ENCODE measurements at places on chromosomes 2 and 18.

GRCh38 chr2:17791121-17791816 lies 25.0 kb upstream of the MSGN1 start:
- DNase-seq = peak; percentile 92

DNA sequence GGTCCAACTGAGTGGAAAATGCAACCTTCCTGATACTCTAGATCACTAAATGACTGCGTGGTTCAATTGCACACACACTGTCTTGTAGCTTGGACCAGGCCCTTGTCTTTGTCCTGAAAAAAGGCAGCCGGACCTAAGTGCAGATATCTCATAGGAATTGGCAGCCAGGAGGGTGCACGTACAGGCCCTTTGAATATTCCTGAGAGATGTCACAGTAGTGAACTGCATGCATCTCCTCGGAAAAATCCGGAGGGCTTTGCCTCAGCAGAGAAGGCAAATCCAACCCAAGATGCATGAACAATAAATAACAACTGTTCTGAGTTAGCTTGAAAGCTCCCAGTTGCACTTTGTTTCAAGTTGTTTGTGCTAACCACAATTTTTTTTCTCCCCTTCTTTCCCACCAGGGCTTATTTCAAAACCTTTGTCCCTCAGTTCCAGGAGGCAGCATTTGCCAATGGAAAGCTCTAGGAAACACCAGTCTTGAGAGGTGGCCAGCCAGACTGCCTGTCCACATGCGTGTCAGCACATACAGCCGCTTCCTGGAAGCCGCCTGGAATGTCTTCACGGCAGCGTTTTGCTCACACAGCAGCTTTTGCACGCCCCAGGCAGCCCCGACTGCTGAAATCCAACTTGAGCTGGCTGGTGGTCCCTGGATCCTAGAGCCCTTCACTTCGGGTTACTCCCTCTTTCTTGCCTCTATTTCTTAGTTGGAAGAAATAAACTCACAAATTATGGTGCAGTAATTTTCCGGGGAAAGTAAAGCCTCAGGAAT lies 54.4 kb upstream of the FOSL2 start:
- DNase-seq = peak; percentile 84

GRCh38 chr18:72823345-72823744 lies 44.4 kb downstream of the NETO1 start:
- no peak for DNase-seq

DNA sequence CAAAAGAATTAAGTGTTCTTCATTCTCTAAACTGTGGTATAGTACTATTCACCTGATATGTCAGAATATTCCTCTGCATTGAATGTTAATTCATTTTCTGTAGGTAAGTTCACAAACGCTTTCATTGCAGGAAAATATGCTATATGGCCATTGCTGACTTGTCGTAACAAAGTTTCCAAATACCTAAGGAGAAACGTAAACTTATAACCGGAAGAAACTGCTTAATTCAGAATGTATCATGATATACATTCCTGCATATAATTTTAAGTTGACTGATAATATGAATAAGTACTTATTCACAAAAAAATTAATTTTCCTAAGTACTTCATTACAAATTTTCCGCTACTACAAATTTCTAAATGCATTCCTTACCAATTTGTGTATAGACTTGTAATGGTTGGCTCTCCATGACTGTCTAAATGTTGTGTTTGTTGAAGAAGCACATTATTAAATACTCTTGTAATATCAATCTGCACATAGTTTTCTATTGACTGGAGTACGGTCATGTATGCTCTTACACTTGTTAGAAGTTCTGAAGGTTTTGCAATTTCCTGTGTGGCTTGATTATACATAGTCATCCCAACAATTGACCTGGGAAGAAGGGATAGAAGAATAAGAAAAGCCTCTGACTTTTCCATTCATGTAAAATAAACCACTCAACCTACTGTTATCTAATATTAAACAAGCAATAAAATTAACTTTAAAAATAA lies 85.4 kb downstream of the NCKAP1 start:
- DNase-seq = no peak

DNA sequence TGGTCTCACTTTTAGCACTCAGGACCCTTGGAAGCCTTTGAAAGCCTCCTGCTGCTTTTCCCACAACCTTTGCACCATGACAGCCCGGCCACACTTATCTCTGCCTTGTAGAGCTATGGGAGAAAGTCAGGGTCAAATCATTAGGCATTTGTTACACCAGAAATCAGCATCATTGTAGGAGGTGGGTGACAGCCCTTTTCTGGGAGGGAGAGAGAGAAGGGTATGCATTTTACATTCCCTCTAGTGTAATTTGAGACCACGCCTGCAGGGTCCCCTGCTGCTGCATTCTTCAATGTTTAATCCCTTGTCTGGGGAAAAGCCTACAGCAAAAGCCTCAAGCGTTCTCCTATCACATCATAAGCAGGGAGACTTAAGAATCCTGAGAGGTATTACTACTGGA lies 766.8 kb upstream of the FAM98A start:
- DNase-seq = no peak

DNA sequence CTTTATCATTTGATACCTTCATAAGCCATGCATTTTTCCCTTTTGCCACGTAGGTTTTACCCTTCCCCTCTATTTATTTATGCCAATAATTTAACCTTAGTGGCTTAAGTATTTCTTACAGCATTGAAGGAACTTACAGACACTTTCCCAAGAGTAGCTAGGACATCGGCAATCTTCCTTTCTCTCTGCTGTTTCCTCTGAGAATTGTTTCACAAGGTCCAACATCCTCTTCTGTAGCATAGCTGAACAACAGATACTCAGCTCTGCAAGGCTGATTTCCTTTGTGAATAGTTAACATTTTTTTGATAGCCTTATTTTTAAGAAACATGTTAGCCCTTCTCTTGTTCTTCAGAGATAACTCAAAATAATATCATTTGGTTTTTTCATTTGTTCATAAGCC lies 1.1 kb upstream of the GCA start:
- no peak for DNase-seq

GRCh38 chr2:124973396-124973795 lies 948.3 kb downstream of the CNTNAP5 start:
- DNase-seq = no peak

GRCh38 chr2:152405206-152406118 lies 70.5 kb downstream of the FMNL2 start:
- DNase-seq = peak; percentile 96

GRCh38 chr2:54866868-54867267 lies 143.4 kb downstream of the EML6 start:
- DNase-seq = no peak

DNA sequence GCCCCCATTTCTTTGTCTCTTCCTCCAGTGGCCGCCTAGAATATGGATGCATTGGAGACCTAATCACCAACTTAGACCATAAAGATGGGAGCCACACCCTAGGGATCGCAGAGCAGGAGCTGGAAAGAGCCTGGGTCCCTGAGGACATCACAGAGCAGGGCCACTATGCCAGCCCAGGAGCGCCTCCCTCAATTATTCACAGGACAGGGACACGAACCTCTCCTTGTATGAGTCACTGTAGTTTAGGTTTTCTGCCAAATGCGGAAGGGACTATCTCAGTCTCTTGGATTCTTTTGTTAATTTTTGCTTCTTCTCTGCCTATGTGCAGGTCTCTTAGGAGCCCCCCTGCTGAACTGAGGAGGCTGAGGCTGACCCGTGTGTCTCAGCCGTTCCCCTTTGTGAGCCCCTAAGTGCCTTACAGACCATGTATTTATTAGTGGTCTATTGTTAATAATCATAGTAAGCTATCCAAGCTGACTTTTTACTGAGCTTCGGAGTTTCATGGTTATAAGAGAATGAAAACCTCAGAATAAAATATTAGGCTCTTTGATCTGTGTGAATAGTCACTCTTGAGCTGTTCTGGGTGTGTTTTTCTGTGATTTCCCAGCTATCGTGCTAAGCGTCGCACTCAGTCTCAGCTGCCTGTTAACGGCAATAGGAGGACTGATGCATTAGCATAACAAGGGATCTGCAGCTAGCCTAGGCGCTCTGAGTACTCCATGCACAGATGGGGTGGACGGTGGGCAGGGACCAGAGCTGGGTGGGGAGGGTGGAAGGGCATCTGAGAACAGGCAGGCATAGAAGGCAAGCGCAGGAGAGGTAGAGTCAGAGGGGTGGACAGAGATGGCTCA lies 12.7 kb upstream of the PTPN4 start:
- DNase-seq = no peak

DNA sequence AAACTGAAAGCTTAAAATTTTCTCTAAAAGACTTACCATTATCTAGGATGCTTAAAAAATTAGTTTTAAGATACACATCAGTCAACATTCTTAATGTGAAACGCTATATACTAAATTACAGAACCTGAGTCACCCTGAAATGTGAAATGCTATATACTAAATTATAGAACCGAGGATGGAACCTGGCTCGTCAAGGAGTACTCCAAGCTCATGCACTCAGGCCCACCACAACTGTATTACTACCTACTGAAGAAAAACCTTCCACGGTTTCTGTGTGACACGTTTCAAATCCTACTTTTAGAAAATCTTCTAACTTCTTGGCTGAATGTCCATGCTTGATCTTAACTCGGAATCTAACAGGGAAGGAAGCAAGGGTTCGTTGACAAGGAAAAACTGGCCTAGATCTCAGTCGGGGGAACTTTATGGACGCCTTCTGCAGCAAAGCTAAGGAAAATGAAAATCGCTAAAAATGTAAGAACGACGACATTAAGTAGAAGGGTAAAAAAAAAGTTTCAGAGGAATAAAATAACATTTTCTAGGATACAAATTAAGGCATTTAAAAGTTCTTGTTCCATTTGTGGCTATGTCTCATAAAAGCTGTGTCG lies 1.4 kb downstream of the PRKD3 start:
- no peak for DNase-seq

DNA sequence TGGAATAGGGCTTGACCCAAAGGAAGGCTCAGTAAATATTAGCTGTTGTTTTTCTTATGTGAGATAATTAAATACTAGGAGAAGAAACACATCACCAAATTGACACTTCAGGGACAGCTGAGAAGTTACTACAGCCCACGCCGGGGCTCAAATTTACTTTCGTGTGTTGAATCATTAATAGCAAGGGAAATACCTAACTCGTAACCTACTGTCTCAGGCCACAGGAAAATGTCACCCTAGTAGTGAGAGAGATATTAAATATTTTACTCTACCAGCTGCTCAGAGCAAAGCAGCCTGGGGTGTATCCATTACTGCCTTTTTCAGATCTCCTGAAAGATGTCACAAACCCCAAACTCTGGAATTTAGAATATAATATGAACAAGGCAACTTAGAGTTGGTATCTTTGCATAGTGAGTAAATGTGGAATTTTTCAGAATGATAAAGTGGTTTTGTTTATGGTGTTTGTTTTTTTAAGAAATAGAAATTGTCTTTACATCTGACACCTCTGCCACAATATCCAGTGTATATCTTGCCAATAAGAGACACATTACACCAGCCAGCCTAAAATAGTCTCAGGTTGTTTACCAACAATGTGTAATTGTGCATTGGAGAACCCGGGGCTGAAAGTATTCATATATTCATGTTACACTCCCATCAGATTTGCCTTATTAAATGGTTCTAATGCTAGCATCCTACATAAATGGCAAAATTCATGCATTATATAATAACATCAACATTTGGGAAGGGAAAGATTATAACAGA lies 48.4 kb downstream of the ATP8B1 start:
- no peak for DNase-seq

- no peak for DNase-seq
Observed at GRCh38 chr2:161992531-161992930, 81.5 kb downstream of the DPP4 start.

- no peak for DNase-seq
Observed at GRCh38 chr18:54919412-54919811, 39.8 kb downstream of the CCDC68 start.

DNA sequence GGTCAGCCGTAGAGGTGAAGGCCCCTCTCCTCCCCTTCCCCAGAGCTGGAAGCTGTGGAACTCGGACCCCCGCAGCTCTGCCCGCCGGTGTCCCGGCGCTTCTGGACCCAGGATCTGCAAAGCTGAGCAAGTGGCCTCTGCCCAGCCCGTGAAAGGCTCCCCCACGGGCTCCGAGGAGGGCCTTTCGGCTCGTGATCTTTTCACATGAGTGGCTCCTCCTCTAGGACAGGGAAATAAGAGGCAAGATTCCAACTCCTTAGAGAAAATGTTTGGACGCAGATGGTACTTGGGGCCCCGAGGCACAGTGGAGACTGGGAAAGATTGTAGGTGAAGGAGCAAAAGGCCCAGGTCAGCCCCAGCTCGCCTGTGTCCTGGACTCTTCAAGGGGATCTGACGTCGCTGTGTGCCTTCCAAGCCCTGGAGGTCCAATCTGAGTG lies 48.2 kb upstream of the SP3 start:
- DNase-seq = no peak

DNA sequence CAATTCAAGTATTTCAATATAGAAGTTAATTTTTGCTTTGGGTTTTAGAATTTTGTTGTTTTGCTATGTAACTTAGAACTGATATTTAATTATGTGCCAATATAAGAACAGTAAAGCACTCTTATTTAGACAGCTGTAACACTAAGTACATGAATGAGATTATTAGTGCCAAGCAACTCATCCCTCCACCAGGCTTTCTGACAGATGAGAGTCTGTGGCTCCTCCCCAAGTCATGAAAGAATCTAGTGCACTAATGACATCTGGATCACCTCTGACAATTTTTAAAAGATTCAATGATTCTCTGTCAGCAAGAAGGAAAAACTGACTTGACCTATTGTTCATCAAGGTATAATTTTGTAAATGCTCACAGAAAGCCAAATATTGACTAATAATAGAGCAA lies 67.8 kb downstream of the TMEFF2 start:
- DNase-seq = no peak

GRCh38 chr18:49677081-49677480 lies 115.2 kb downstream of the LIPG start:
- DNase-seq = no peak

DNA sequence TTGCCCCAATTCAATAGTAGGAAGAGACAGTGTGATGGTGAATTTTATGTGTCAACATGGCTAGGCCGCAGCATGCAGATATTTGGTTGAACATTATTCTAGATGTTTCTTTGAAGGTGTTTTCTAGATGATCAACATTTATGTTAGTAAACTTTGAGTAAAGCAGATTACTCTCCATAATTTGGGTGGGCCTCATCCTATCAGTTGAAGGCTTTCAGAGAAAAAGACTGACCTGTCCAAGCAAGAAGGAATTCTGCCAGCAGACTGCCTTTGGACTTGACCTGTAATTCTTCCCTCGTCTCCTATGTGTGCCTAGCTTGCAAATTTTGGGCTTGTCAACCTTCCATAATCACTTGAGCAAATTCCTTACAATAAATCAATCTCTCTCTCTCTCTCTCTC lies 8.3 kb upstream of the GRP start:
- no peak for DNase-seq

DNA sequence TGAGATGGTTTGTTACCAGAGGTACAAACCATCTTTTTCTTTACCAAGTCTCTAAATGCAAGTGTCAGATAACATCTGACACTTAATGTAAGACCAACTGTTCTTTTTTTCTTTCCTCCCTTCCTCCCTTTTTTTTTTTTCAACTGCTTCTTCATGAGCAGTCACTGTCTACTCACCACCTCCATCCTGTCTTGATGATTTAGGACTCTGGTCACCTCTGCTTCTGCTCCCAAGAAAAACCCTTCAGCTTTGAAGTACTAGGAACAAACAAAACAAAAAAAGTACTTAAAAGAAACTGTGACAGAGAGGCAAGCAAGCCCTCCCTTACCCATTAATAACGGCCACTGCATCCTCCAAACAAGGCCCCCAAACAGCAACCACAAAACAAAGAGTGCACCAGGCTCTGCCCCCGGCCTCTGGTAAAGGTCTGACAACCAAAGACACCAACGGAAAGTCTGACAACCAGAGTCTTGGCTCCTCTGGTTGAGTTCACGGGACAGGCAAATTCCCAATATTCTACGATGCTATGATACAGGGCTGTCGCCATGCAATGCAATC lies 141.0 kb downstream of the ARL4C start:
- DNase-seq = no peak

GRCh38 chr2:160812830-160813505 lies 319.4 kb upstream of the RBMS1 start:
- DNase-seq = no peak
